ENCODE measurements at places on chromosomes 2 and 18.

- DNase-seq = no peak
Observed at GRCh38 chr2:26769089-26769761, 5.1 kb downstream of the SLC35F6 start.

- DNase-seq = no peak
Observed at GRCh38 chr2:128689971-128690370, 371.3 kb upstream of the HS6ST1 start.

- no peak for DNase-seq
Observed at GRCh38 chr2:225112362-225113126, 70.3 kb upstream of the DOCK10 start.

DNA sequence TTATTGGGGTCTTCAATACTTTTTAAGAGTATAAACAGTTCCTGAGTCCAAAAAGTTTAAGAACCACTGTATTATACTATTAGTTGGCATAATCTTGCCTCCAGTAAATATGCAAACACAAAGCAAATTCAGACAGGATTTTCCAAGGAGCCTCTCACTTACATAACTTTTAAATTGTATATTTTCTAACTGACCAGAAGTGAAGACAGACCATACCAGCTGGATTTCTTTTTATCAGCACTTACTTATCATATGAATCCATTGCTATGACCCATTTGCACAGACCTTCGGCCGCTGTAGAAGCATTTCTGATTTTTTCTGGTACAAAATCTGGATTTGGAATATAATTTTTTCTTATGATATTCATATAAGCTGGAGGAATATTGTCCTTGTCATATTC is 200.1 kb downstream of the SLC39A10 start:
- no peak for DNase-seq

- DNase-seq = no peak
Observed at GRCh38 chr2:42913280-42913878, 121.0 kb upstream of the HAAO start.

Data from activated naive CD4-positive, alpha-beta T cell (primary cell).